ENCODE measurements at places on chromosomes 3 and 15.

DNA sequence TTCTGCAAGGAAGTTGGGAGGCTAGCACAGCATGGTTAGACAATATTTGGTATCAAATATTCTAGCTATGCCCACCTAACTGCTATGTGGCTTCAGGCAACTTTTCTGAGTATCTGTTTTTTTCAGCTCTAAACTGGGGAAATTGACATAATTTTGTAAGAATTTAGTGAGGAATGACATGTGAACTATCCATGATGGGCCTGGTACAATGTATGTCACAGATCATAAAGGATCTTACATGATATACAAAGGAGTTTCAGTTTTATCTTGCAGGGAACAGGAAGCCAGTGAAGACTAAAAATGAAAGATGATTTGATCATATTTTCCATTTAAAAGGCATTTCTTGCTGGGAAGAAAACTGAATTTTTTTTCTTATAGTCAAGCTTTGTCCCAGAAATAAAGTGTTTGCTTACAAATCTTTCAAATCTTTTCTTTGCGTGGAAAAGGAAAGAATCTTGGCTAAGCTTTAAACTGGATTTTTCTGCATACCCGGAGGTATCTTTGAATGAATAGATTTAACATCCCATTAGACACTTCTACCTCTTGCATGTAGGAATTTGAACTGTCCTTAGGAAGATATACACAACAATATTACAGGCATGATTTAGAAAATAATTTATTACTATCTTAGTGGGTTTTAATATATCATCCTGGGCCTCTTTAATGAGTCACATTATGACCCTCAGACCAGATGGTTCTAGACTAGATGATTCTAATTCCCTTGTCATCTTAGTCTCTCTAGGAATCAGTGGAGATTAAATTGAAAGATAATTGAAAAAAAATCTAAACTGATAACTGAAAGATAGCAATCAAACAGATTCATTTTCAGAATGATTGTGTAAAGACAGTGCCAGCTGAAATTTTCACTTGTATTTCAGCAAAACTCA, 436.0 kb upstream of the THBS1 start:
- DNase-seq = no peak

- no peak for DNase-seq
Observed at GRCh38 chr3:46675843-46676567, 17.5 kb downstream of the ALS2CL start.

GRCh38 chr3:50604110-50604621, 7.4 kb downstream of the CISH start:
- no peak for DNase-seq

DNA sequence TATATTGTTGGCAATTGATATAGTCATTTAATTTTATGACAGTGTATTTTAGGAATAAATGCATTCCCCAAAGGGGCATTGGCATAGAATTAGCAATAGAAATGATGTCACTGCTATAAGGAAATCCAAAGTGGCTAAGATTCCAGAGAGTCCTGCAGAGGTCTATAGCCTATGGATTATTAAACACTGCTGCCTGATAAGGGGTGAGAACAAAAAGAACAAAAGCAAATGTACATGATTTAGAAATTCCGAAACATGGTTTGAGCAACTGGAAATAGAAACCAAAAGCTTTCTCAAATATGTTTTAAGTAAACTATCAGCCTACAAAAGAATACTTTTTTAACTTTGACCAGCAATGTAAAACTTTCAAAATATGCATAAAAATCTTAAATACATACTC, 280.1 kb upstream of the RASGRP1 start:
- no peak for DNase-seq

Measured in iPS-NIHi11 (cell line).